ENCODE measurements at places on chromosomes 2 and 18. TPM values are rescaled to one million over a fixed set of nuclear protein-coding genes. Genes with fewer than 3 reads are reported as not detected.
A peak's percentile ranks its signal among the peaks of the same experiment; 100 is the strongest.

Gene RAPGEF4
- 33.5 TPM for total RNA-seq

Gene PAX8
- 5.9 TPM for total RNA-seq

Gene SCN1A
- total RNA-seq: 18.6 TPM

- no peaks in the 10 kb centered on the region for H3K27me3 ChIP-seq
- no peak overlapping the region for H3K27ac ChIP-seq
- DNase-seq: peak; percentile 87
- no peak overlapping the region for H3K4me3 ChIP-seq
- no peaks in the 10 kb centered on the region for H3K36me3 ChIP-seq
- no peaks in the 10 kb centered on the region for H3K4me1 ChIP-seq
Observed at GRCh38 chr2:18763338-18763737, 174.0 kb upstream of the NT5C1B start.

- no peak overlapping the region for H3K4me3 ChIP-seq
- no peaks in the 10 kb centered on the region for H3K4me1 ChIP-seq
- H3K36me3 ChIP-seq: no peaks in the 10 kb centered on the region
- no peak overlapping the region for H3K27ac ChIP-seq
Observed at GRCh38 chr2:224412141-224413015, 10.5 kb upstream of the FAM124B start.

Gene UPP2
- not detected for total RNA-seq

GRCh38 chr2:174878537-174879147 lies 114.4 kb upstream of the CHRNA1 start:
- no peak overlapping the region for H3K27ac ChIP-seq
- no peaks in the 10 kb centered on the region for H3K4me1 ChIP-seq
- H3K4me3 ChIP-seq: no peak overlapping the region
- H3K27me3 ChIP-seq: no peaks in the 10 kb centered on the region

- H3K4me1 ChIP-seq: no peaks in the 10 kb centered on the region
- H3K27me3 ChIP-seq: no peaks in the 10 kb centered on the region
- no peak for DNase-seq
- no peak overlapping the region for H3K27ac ChIP-seq
Observed at GRCh38 chr2:67839242-67839641, 223.6 kb downstream of the C1D start.

GRCh38 chr2:192983173-192983572 lies 788.4 kb upstream of the TMEFF2 start:
- H3K4me1 ChIP-seq: no peaks in the 10 kb centered on the region
- no peak overlapping the region for H3K4me3 ChIP-seq
- no peaks in the 10 kb centered on the region for H3K36me3 ChIP-seq

Gene SH2D6
- total RNA-seq: 0.37 TPM

- H3K36me3 ChIP-seq: no peaks in the 10 kb centered on the region
- no peaks in the 10 kb centered on the region for H3K27me3 ChIP-seq
- no peak for DNase-seq
Observed at GRCh38 chr18:43040281-43040680, 75.2 kb downstream of the RIT2 start.

DNA sequence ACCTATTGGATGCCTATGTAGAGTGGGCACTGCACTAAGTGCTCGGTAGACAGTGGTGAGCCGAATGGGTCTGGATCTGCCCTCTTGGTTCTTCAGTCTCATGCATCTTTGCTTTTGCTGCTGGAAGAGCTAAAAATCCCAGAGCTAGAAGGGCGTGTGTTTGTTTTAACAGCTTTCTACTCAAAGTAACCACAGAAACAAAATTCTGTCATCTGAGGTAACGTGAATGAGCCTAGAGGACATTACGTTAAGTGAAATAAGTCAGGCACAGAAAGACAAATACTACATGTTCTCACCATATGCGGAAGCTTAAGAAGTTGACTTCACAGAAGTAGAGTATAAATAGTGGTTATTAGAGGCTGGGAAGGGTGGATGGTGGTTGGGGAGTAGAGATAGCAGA lies 119.8 kb downstream of the PLB1 start:
- no peaks in the 10 kb centered on the region for H3K4me1 ChIP-seq
- H3K4me3 ChIP-seq: no peak overlapping the region
- no peaks in the 10 kb centered on the region for H3K36me3 ChIP-seq
- no peaks in the 10 kb centered on the region for H3K27me3 ChIP-seq

GRCh38 chr2:134926231-134926931 lies 7.8 kb downstream of the CCNT2 start:
- no peak overlapping the region for H3K4me3 ChIP-seq
- H3K4me1 ChIP-seq: peaks cover 29% of the 10 kb centered on the region
- H3K27me3 ChIP-seq: no peaks in the 10 kb centered on the region
- no peak overlapping the region for H3K27ac ChIP-seq

Gene SETBP1
- 43.8 TPM for total RNA-seq

GRCh38 chr2:169351725-169352124 lies 10.6 kb downstream of the LRP2 start:
- no peaks in the 10 kb centered on the region for H3K27me3 ChIP-seq
- no peaks in the 10 kb centered on the region for H3K4me1 ChIP-seq
- no peaks in the 10 kb centered on the region for H3K36me3 ChIP-seq
- DNase-seq: no peak

DNA sequence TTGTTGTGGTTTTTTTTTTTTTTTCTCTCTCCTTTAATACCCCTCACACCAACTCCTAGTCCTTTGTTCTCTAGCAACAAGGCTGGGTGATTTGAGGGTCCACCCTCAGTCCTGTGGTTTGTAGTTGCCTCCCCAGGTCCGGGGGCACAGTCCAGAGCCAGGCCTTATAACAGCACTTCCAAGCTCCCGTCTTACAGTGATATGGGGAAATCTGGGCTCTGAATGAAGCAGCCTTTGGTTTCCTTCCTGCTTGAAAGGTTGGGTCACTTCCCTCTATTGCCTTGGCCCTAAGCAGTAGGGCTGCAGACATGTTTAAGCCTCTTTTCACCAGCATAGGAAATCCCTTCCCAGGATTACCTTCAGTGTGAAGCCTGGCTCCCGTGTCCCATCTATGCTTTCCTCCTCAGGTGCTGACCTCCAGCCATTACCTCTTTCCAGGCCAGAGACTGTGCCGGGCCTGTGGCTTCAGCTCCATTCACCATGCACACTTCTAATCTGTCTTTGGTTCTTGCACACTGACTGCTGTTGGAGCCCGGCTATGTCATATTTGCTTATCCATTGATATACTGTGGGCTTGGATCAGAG lies 21.2 kb upstream of the NTSR2 start:
- no peaks in the 10 kb centered on the region for H3K4me1 ChIP-seq
- no peaks in the 10 kb centered on the region for H3K36me3 ChIP-seq
- no peak for DNase-seq

GRCh38 chr2:26542194-26542455 lies 64.2 kb upstream of the OTOF start:
- no peak for DNase-seq
- no peaks in the 10 kb centered on the region for H3K27me3 ChIP-seq
- H3K4me3 ChIP-seq: no peak overlapping the region
- no peaks in the 10 kb centered on the region for H3K4me1 ChIP-seq
- H3K36me3 ChIP-seq: no peaks in the 10 kb centered on the region

Gene HOXD3
- total RNA-seq: 2.5 TPM

DNA sequence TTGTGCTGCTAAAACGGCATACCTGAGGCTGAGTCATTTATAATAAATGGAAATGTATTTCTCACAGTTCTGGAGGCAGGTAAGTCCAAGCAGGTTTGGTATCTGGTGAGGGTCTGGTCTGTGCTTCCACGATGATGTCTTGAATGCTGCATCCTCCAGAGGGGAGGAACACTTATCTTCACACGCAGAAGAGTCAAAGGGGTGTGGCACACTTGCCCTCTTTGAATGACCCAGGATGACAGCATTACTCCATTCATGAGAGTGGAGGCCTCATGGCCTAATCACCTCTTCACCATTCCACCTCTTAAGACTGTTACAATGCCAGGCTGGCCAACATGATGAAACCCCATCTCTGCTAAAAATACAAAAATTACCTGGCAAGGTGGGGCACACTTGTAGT lies 61.0 kb downstream of the NCAPH start:
- no peak for DNase-seq
- no peak overlapping the region for H3K27ac ChIP-seq
- no peaks in the 10 kb centered on the region for H3K27me3 ChIP-seq
- H3K4me1 ChIP-seq: no peaks in the 10 kb centered on the region

DNA sequence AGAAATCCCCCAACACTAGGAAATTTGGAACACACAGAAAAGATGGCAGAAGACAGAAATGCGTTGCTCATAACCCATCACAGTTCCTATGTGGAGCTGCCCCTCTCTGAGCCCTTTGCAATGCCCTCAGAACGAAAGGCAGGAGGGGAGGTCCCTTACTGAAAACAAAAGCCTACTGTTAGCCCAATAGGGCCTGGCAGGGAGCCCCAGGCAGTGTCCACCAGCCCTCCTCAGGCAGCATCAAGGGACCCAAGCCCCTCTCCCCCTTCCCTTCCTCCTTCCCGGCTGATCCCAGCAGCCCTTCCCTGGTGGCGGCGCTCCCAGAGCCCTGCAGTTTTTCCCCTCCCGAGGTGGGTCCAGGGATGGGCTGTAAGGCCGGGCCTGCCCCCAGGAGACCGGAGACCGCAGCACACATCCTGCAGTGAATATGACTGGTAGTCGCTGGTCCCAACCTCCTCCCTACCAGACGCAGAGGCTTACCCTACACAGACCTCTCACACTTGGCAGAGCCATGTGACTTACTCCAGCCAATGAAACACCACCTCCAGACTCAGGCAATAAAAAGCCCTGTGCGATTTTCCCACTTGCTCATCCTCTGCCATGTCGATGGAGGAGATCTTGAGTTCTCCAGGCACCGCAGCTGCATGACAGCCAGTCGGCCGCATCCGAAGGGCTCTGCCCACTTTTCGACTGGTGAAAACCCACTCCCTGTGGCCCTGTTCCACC lies 19.4 kb upstream of the DUSP2 start:
- no peak overlapping the region for H3K27ac ChIP-seq
- DNase-seq: no peak
- H3K27me3 ChIP-seq: no peaks in the 10 kb centered on the region
- H3K4me3 ChIP-seq: no peak overlapping the region
- no peaks in the 10 kb centered on the region for H3K36me3 ChIP-seq
- H3K4me1 ChIP-seq: peaks cover 17% of the 10 kb centered on the region

DNA sequence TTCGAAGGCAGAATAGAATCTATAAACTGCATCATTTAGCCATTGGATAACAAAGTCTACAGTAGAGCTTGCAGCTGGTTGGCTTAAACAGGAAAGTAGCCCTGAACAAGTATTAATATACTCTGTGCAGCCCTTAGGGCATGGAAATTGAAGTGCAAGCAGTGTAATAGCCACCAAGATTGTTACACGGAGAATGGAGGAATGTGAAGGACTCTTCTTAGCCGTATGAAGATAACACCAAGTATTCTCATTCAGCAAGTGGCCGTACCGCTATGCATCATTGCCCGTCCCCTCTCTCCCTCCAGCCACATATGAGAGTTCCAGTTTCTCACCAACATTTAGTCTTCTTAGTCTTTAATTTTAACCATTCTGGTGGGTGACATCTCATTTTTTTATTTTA lies 40.5 kb downstream of the ANKRD12 start:
- DNase-seq: no peak
- H3K27me3 ChIP-seq: no peaks in the 10 kb centered on the region
